ENCODE measurements at places on chromosomes 11 and 22. TPM values are rescaled to one million over a fixed set of nuclear protein-coding genes. Genes with fewer than 3 reads are reported as not detected.

Gene MYBPC3
- not detected for total RNA-seq

Gene GRAMD4
- 8.5 TPM for total RNA-seq

Gene FXYD6
- total RNA-seq = 111 TPM

Gene SHISAL1
- 20.7 TPM for total RNA-seq

Gene UBASH3B
- 16.5 TPM for total RNA-seq

Gene NLRP6
- total RNA-seq = 0.41 TPM

Gene CRYAB
- 0.46 TPM for total RNA-seq

Gene LRP4
- 1.5 TPM for total RNA-seq

Gene NAALADL1
- 2.4 TPM for total RNA-seq

Gene TRIM64C
- total RNA-seq = not detected

Gene OSBPL5
- 26.4 TPM for total RNA-seq

Gene SEC14L6
- total RNA-seq = 0.18 TPM

Gene OR6T1
- not detected for total RNA-seq

Gene SEC14L2
- 3.1 TPM for total RNA-seq

Gene LRRC10B
- 2.5 TPM for total RNA-seq

Gene CPSF7
- 49.5 TPM for total RNA-seq

Gene MMP8
- total RNA-seq = not detected

Gene C22orf31
- total RNA-seq = 0.28 TPM

Gene NRIP3
- total RNA-seq = 8.6 TPM

Gene PRG3
- total RNA-seq = not detected

Gene SLC22A12
- 0.09 TPM for total RNA-seq

Gene INPP5J
- total RNA-seq = 1.2 TPM

Gene SMIM35
- total RNA-seq = not detected

Gene OR52N4
- total RNA-seq = 0.93 TPM

Gene EMID1
- total RNA-seq = 9.3 TPM

Gene HNRNPUL2
- total RNA-seq = 11.2 TPM

Gene LMNTD2
- 0.43 TPM for total RNA-seq

Gene MMP11
- total RNA-seq = 13.3 TPM

Gene FOLR2
- total RNA-seq = not detected

Gene ISX
- not detected for total RNA-seq

Gene RASL10A
- total RNA-seq = not detected

Gene POU2AF3
- 0.81 TPM for total RNA-seq

Gene OR51I2
- total RNA-seq = 0.47 TPM

Gene RNF169
- 26.0 TPM for total RNA-seq

Gene SCGB2A2
- 0.69 TPM for total RNA-seq

Gene FOLR3
- total RNA-seq = not detected

Gene CALCB
- 9.5 TPM for total RNA-seq

All from motor neuron (in vitro differentiated cells).